Activated naive CD4-positive, alpha-beta T cell treated with anti-CD3 and anti-CD28 coated beads for 36 hours (primary cell): ENCODE measurements at places on chromosomes 7 and 10. TPM values are rescaled to one million over a fixed set of nuclear protein-coding genes. Genes with fewer than 3 reads are reported as not detected.

MYH16 gene
- not detected for total RNA-seq

SPDYE2B gene
- 0.19 TPM for total RNA-seq

NRP1 gene
- 0.10 TPM for total RNA-seq

ZNF736 gene
- 22.7 TPM for total RNA-seq

LIPM gene
- not detected for total RNA-seq

CYP2C18 gene
- 0.22 TPM for total RNA-seq

STEAP1 gene
- 2.6 TPM for total RNA-seq

PLA2G12B gene
- not detected for total RNA-seq

GALNT17 gene
- total RNA-seq: not detected

NUTM2D gene
- 0.55 TPM for total RNA-seq

TRIL gene
- not detected for total RNA-seq

PLAU gene
- 0.27 TPM for total RNA-seq

WBP1L gene
- 11.8 TPM for total RNA-seq

CLCN1 gene
- total RNA-seq: not detected

SRI gene
- total RNA-seq: 168 TPM

TAS2R4 gene
- 0.40 TPM for total RNA-seq

STAM gene
- total RNA-seq: 16.3 TPM

ITIH5 gene
- not detected for total RNA-seq

TAC1 gene
- not detected for total RNA-seq

UNCX gene
- not detected for total RNA-seq

ANKIB1 gene
- 37.9 TPM for total RNA-seq

NDUFA5 gene
- total RNA-seq: 60.7 TPM

STK32C gene
- total RNA-seq: 16.6 TPM

FANK1 gene
- 0.38 TPM for total RNA-seq

COBL gene
- total RNA-seq: not detected

JAKMIP3 gene
- 0.52 TPM for total RNA-seq

TBX20 gene
- not detected for total RNA-seq

CFAP70 gene
- total RNA-seq: 0.31 TPM

TSPAN13 gene
- total RNA-seq: 0.35 TPM

MEST gene
- total RNA-seq: 1.6 TPM

MSRB2 gene
- total RNA-seq: 16.0 TPM

GPR15LG gene
- not detected for total RNA-seq

SPAM1 gene
- not detected for total RNA-seq

GIMAP7 gene
- 41.6 TPM for total RNA-seq

C7orf57 gene
- total RNA-seq: 0.29 TPM

CCDC7 gene
- total RNA-seq: 6.8 TPM
